ENCODE measurements at places on chromosomes 6 and 20. TPM values are rescaled to one million over a fixed set of nuclear protein-coding genes. Genes with fewer than 3 reads are reported as not detected.

- no peak for ATAC-seq
These were observed 9.1 kb downstream of the HIVEP2 start for GRCh38 chr6:142935553-142936517.

DNA sequence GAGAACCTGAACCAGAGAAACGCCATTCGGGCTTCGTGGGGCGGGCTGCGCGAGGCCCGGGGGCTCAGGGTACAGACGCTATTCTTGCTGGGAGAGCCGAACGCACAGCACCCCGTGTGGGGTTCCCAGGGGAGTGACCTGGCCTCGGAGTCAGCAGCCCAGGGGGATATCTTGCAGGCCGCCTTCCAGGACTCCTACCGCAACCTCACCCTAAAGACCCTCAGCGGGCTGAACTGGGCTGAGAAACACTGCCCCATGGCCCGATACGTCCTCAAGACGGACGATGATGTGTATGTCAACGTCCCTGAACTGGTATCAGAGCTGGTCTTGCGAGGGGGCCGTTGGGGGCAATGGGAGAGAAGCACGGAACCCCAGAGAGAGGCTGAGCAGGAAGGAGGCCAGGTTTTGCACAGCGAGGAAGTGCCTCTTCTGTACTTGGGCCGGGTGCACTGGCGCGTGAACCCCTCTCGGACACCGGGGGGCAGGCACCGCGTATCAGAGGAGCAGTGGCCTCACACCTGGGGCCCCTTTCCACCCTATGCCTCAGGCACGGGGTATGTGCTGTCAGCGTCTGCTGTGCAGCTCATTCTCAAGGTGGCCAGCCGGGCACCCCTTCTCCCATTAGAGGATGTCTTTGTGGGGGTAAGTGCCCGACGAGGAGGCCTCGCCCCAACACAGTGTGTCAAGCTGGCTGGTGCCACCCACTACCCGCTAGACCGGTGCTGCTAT is 904 bp downstream of the B3GALT4 start:
- peak; percentile 3 for ATAC-seq

DNA sequence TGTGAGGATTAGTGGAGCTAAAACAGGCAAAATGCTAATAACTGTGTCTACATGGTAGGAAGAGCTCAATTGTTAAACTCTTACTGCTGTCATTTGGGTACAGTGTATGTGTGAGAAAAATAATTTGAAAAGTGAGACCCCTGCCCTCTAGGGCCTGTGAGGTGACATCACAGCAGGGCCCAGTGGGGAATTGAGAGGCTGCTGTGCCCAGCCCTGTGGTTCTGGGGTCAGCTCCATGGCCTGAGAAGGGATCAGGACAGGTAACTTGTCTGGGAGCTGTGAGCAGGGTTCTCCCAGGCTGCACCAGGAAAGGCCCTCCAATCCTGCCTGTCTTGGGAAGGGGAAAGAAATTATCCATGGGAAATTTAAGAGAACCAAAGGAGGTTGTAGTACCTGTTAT is 1.3 kb downstream of the SIRPB1 start:
- ATAC-seq: no peak

GRCh38 chr6:122530440-122531046 is 58.9 kb upstream of the SERINC1 start:
- ATAC-seq: peak; percentile 81

DNA sequence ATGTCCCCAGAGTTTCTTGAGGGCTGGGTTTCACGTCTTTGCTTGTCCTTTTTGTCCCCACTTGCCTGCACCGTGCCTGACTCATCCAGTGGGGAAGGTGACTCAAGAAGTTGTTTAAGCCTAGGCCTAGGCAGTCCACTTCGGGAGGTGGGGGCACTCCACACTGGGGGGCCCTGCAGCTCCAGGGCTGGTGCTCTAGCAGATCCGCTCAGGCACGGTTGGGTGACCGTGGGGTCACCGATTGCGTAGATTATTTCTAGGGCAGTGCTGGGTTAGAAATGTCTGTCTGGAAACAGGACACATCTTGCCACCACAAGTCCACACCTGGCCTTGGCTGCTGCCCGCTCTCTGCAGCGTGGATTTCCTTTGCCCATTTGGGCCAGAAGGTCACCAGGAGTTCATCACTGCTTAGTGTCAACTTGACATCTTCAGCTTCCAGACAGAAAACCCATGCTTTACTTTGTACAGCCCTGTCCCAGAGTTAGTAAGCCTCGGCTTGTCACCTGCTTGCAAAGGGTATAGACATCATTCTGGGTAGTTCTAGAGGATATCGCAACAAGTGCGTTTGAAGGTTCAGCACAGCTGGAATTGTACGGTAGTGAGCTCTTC is 13.6 kb upstream of the C20orf144 start:
- ATAC-seq: peak; percentile 66

DNA sequence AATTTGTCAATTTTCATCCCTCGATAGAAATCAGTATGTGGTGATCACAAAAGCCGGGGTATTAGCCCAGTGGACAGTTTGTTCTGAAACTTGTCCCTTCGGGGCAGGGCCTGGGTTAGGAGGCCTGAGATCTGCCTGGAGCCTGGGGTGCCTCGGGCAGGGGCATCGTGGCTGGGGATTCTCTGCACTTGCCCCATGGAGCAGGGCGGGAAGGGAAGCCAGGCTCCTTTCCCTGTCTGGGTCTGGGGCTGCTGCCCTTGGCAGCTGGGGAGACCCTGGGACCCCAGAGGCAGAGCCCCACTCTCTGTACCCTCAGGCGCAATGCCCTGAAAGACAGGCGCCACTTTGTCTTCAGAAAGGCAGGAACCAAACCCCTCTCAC is 27.4 kb downstream of the NTSR1 start:
- no peak for ATAC-seq

HLA-DQA2 gene
- 0.80 TPM for total RNA-seq

EDN3 gene
- 5.9 TPM for total RNA-seq

TRIM40 gene
- not detected for total RNA-seq

TRIM31 gene
- 0.20 TPM for total RNA-seq

MRAP2 gene
- 1.0 TPM for total RNA-seq
